ENCODE measurements at places on chromosomes 5 and 9.

DNA sequence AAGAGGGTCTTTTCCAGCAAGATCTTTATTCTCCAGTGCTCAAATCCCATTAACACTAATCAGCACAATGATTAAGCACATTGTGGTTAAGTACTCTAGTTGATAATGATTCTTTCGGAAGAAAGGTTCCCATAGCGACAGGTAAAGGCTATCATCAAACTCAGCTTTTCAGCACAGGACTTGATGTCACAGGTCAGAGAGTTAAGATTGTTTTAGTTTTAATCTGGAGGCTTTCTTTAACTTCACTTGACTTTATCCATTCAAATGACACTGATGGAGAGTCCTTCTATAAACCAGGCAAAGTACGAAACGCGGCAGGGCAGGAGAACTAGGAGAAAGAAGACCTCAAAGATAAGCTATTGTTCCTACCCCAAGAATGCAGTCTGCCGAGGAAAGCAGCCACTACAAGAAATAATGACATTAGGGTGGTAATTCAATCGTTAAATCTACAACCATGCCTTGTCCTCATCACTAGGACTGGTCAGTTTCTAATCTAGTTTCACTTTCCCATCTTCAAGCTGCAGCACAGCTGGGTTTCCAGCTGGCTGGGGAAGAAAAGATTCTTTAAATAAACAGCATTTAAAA, 4.6 kb downstream of the NRG2 start:
- DNase-seq: no peak

DNA sequence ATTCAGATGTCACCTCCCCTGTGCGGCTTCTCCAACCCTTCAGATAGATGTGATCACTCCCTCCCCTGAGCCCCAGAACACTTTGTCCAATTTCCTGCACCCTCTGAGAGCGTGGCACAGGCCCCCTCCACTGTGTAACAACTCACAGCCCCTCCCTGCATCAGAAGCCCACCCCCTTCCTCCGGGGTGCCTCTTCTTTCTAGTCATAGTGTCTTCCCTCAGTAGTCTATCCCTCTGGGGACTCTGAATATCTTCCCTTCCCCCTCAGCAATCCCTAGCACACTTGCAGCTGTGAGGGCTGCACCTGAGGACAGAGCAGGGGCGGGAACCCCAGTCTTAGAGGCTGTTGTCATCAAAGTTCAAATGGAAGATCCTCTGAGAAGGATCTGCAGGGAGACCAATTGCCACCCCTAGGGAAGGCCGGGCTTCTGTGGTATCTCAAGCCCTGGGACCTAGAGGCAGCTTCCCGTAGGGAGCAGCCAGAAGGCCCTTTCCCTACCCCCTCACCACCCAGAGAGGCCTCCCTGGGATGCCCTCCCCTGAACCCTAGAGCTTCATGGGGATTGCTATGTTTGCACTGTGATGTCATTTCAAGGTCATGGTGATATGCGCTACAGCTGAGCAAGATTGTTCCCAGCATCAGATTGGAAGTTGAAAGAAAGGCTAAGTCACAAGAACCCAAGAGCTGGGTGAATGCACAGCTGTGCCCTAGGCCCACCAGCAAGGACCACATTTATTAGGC, 70.7 kb downstream of the THBS4 start:
- DNase-seq: no peak

DNA sequence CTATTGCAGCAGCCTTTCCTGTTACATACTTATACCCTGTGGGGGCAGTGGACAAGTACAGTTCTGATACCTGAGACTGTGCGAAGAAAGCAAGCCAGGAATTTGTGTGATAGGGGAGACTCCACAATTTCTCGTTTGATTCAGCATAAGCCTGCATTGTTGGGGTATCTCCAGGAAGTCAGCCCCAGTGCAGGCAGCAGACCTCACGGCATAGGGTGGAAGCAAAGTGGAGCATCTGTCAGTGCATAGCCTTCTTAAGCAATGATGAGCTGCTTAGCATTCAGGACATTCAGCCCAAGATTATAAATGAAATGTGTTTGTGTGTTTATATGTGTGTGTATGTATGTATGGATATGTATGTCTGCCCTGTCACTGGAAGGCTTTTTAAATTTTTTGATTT, 157.0 kb downstream of the SH3GL2 start:
- DNase-seq: no peak

GRCh38 chr9:27528886-27529315, 713 bp downstream of the MOB3B start:
- DNase-seq: no peak

GRCh38 chr9:6667633-6668280, 22.2 kb upstream of the GLDC start:
- no peak for DNase-seq

DNA sequence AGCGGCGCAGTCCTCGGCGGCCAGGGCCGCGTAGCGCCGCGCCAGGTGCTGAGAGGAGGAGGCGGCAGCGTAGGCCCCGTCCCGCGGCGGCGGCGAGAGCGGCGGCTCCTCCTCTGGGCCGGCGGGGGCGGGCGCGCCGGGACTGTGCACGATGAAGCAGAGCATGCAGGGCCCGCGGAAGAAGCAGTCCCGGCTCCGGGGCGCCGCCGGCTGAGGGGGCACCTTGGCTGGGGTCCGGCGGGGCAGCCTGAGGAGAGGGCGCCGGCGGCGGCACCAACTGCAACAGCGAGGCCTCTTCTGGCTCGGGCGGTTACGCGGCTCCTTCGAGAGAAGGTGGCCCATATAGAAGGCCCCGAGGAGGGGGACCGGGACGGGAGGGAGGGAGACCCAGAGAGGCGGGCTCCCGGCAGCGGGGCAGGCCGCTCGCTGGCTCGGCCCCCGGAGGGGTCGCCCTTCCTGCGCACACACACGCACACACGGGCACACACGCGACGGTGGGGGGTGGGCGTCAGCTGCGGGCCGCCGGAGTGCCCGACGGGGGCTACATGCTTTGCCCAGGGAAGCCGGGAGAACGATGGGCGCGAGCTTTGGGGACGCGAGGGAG, 446 bp downstream of the FBXL17 start:
- peak; percentile 88 for DNase-seq

GRCh38 chr5:64822320-64822719, 53.6 kb downstream of the CWC27 start:
- no peak for DNase-seq

GRCh38 chr9:92911511-92912475, 34.0 kb upstream of the ZNF484 start:
- DNase-seq: no peak

GRCh38 chr5:149633476-149634350, 52.4 kb downstream of the ARHGEF37 start:
- DNase-seq: no peak

DNA sequence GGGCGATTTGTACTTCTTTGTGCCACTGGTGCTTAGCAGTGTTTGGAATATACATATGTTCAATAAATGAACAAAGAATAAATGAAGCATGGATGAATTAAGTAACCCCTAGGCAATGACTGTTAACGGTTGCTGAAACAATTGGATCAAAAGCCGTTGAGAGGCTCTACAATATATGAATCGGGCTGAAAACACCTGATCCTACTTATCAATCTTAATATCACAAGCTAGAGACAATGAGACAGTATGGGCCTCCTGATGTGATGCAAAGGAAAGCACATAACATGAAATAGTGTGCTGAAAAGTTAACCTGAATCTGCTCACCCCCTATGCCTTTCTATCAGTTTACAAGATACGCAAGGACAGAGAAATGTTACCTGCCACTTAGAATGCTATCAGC, 410.3 kb upstream of the RGMB start:
- DNase-seq: no peak

- DNase-seq: no peak
These were observed 293.0 kb downstream of the ZNF608 start for GRCh38 chr5:124453221-124454051.

DNA sequence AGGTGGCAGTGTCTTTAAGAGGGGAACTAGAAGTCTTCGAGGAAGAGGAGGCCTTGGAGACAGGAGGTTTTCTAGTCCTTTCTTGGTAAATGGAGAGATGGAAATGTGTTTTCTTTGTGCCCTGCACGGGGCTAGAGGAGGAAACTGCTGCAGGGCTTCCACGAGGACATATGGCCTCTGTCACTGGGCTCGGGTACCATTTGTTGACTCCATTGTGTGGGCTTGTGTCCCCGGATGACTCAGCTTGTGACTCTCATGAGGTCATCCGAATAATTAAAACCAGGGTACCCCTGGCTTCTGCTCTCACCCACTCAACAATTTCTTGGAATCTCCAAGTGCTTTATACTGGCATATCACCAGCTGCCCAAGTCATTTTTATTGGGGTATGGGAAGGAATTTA, 261.7 kb downstream of the KIF4B start:
- DNase-seq: no peak

- DNase-seq: no peak
These were observed 341.4 kb upstream of the RFX3 start for GRCh38 chr9:3867196-3867595.

DNA sequence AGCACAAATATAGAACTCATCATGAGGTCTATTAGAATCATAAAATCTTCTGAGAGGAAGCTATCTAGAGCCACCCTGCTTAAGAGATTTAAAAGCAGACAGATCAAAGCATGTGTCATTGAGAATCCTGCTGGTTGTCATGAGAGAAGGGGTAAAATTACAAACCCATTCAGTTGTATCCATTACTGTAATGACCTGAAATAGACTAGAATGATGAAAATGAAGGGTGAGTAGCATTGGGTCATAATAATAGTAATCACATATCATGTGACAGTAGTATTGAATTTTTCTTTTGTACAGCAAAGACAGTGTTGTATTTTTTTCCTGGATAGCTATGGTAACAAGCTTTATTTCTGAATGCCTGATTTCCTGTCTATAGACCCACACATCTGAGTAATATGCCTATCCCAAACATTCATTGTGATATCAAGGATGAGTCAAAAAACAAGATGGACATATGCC, 149.0 kb downstream of the PDE4D start:
- no peak for DNase-seq

DNA sequence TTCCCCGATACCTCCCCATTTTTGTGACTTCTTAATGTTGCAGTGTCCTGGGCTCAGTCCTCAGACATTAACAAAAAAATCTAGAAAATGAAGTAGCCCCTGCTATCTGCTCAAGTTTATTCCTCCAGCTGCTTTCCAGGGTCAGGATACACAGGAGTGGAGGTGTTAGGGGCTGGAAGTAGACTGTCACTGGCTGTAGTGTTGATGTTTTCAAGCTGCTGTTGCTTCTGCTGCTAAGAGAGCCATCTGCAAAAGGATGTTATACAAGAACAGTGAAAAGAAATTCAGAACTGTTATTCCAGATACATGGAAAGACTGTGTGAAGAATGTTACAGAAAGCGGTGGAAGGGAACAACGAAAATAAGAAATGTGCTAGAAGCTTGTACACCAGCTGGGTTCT, 10.7 kb downstream of the CD14 start:
- DNase-seq: no peak

DNA sequence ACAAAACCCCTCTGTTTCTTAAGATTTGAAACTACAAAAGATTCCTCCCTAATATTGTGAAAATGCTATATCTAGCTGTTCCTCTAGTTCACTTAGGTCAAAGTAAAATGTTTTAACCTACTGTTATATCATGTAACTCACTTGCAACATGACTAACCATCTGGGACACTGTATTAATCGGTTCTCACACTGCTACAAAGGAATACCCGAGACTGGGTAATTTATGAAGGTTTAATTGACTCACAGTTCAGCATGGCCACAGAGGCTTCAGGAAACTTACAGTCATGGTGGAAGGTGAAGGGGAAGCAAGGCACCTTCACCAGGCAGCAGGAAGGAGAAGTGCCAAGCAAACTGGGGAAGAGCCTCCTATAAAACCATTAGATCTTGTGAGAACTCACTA, 34.7 kb downstream of the DIMT1 start:
- no peak for DNase-seq

- DNase-seq: no peak
These were observed 88.8 kb upstream of the SPOCK1 start for GRCh38 chr5:137587919-137588318.

DNA sequence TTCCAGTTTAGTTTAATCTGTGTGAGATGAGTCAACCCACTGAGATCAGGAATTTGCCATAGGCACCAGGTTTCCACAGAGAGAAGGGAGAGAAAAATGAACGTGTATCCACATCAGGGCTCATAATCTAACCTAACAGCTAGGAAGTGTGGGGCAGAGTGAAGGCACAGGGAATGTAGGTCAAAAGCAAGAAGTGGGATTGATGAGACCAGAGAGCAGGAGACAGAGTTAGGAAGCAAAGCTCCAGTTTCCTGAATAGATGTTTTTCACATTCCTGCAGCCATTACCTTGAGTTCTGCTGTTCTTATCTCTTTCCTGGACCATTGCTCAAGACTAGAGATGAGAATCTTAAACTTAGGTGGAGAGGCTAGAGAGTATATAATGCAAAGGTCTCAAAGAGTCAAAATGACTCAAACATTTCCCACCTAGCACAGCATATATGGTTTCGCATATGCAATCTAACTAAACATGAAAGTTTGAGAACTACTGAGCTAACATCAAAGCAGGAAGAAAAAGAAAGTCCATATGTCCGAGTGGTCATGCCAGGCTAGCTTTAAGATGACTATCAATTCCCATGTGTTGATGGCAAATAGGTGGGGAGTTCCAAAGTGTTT, 41.1 kb upstream of the GNAQ start:
- DNase-seq: no peak

DNA sequence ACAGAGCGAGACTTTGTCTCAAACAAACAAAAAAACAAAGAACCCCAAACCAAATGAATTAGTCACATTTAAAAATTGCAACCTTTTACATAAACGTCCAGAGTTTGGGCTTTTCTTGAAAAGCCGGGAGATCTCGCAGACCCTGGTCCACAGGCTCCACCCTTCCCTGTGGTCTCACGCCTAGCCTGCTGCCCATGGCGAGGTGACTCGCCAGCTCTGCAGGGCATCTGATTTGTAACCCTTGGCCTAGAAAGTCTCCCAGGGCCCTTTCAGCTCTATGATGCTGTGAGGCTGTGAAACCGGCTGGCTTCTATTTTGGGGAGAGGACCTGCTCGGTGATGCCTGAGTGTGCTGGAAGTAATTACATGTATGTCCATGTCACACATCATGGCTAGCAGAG, 44.7 kb upstream of the PHYKPL start:
- no peak for DNase-seq

Measured in ascending aorta (tissue), 2 donors.